Right hindlimb (tissue), 1 donor: ENCODE measurements at places on chromosomes 3 and 15.

GRCh38 chr3:49497606-49498005 is 27.5 kb downstream of the DAG1 start:
- no peak for DNase-seq

GRCh38 chr15:98923579-98923978 is 84.0 kb downstream of the PGPEP1L start:
- no peak for DNase-seq

DNA sequence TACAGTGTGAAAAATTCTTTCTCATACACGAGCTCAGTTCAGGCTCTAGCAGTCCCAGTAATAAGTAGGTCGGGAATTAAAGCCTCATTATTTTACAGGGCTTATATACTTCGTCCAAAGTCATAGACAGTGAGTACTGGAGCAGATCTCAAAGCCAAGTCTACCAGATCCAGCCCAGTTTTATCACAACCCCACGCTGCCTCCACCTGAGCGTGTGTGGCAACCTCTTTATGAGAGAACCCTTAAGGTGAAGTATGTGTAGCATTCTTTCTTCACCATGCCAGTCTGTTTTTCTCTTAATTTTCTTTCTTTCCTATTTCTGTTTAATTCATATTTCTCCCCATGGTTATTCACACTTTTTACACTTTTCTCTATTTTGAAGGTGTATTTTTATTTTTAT is 574.6 kb upstream of the ARPP21 start:
- no peak for DNase-seq

DNA sequence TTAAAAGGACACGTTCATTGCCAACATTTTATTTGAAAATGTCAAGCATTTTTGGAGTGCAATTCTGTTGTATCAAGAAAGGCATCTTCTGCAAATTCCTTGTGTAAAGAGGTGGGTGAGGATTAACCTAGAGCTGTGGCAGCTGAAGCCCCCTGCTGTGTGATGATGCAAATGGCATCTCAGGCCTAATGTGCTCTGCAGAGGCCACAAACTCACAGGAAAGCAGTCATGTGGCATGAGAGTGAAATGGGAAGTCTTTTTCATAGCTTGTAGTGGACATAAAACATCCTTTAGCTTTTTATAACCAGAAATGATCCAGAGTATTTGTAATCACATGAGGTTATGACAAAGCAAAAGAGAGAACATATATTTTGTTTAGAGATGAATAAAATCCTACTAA is 6.4 kb downstream of the CADM2 start:
- no peak for DNase-seq

GRCh38 chr3:187188931-187189330 is 8.4 kb upstream of the RTP1 start:
- DNase-seq: no peak

DNA sequence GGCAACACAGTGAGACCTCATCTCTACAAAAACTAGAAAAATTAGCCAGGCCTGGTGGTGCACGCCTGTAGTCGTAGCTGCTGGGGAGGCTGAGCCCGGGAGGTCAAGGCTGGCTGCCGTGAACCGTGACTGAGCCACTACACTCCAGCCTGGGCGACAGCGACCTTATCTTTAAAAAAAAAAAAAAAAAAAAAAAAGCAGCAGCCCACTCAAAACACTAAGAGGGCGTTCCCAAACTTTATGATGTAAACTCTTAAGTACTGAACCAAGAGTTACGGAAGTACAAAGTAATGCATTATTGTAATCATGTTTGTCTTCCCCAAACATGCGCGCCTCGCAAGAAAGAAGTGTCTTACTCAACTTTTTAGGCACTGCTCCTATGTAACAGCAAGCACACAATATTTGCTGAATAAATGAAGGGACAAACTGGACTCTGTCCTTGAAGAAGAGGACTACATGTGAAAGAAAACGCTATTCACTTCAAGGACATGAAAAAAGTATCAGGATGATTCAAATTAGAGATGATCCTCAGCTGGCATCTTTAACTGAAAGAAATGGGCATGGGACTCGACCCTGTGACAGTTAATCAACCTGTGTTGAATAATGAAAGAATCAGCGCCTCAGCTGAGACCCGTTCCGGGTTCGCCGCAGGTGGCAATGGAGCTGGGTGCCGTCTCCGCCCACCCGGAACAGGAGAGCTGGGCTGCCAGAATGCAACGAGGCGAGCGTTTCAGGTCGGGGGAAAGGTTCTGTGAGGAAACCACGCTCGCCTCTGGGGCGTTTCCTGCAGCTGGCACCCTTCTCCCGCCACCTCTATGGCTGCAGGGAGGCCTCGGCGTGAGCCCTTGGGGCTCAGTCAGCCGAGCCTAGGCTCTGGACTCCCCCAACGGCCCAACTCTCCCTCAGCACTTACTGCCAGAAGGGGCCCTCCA is 718 bp downstream of the SPG11 start:
- peak; percentile 68 for DNase-seq

- DNase-seq: no peak
These were observed 533.2 kb upstream of the GBE1 start for GRCh38 chr3:82294609-82295008.

DNA sequence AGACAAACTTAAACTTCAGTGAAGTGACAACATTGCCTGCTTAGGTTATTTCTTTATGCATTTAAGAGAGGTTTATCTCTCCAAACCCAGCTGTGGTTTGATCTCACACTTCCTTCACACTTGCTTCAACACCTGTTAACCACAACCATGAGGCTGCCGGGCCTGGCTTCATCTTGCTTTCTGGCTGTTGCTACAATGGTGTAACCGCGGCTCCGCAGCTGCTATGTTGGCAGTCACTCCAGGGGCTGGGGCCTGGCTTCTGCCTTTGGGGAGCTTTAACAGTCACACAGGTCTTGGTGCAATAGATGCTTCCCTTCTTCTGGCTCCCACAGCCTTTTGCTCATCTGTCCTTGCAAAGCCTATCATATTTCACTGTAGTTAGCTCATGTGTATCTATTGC is 72.9 kb upstream of the MNS1 start:
- peak; percentile 84 for DNase-seq

GRCh38 chr3:111539351-111540331 is 2.4 kb upstream of the CD96 start:
- peak; percentile 56 for DNase-seq

DNA sequence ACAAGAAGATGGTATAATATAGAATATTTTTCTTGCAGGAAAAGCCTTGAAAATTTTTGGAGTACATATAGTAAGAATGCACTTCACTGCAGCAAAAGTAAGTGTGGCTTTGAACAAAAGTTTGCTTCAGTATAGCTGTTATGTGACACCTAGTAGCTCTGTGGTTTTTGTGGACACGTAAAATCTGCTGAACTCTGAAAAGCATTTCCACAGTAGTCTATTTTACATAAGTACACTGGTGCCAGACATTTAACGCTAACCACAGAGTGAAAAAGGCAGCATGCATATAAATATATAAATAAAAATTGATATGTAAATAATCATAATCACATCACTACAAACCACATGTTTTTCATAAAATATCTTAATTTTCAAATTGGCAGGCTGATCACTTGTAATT is 39.8 kb downstream of the CGGBP1 start:
- no peak for DNase-seq

DNA sequence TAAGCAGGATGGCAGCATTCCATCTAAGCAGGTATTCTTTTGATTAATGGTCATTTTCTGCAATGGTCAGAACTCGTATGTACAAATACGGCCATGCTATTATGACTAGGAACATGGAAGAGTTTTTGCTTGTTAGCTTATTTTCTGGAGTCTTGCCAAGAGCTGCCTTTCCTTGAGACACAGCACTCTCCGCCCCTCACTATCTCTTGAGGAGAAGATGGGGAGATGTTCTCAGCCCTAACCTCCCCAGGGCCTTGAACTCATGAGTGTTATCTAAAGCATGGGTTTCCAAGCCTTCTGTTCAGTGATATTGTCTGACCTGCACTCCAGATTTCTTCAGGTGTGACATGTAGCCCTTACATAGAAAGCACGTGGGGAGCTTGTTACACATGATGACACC is 65.9 kb upstream of the ACTC1 start:
- DNase-seq: no peak

- DNase-seq: no peak
These were observed 604 bp upstream of the MED12L start for GRCh38 chr3:151084893-151085226.

DNA sequence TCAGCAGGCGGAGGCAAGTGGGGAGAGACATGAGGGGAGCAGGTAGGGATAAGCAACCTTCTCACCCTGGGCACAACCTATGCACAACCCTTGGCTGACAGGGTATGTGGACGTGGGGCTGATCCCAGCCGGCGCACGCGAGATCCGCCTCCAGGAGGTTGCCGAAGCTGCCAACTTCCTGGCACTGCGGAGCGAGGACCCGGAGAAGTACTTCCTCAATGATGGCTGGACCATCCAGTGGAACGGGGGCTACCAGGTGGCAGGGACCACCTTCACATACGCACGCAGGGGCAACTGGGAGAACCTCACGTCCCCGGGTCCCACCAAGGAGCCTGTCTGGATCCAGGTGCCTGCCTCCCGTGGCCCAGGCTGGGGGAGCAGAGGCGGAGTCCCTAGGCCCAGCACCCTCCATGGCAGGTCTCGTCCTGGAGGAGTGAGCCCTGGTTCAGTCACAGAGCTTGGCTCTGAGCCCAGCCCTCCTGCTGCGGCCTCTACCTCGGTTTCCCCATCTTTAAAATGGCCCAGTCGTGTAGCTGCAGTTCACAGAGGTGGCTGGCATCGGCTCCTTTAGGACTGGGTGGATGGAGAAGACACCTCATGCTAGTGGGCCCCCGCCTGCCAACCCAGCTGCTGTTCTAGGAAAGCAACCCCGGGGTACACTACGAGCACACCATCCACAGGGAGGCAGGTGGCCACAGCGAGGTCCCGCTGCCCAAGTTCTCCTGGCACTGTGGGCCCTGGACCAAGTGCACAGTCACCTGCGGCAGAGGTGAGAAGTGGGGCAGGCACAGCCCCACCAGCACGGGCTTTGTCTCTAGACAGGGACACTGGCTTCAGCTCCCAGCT is 96.0 kb downstream of the TBC1D2B start:
- no peak for DNase-seq

- DNase-seq: no peak
These were observed 33.6 kb upstream of the LRRN1 start for GRCh38 chr3:3765661-3766060.

- no peak for DNase-seq
These were observed 100.8 kb upstream of the UMPS start for GRCh38 chr3:124629497-124629896.

DNA sequence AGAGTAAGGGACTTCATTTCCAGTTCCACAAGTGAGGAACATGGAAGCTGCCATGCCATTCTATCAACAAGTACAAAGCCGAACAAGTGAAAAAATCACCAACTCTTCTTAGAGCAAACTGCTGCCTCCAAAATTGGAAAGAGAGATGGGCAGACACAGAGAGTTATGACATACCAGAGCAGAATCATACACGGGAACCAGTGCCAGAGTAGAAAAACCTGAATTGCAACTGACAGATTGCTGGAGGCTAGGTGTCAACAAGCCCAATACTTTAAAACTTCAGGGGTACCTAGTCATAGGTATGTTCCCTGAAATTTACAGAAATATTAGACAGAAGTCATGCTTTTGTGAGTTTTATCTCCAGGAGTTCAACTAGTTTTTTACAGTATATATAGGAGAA is 62.0 kb downstream of the TTBK2 start:
- no peak for DNase-seq

DNA sequence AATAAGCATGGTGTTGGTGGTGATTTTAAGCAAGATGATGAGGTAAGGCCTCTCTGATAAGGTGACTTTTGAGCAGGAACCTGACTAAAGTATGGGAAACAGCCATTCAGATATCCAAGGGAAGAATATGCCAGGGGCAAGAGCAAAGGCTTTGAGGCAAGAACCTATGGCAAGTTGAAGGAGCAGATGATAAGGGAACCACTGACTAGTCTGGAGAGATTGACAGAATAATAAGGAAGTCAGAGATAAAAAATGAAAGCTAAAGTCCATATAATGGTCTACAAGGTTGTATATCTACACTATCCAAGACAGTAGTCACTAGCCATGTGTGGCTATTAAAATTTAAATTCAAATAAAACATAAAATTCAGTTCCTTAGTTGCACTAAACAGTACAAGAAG is 2.5 kb upstream of the C3orf38 start:
- no peak for DNase-seq

GRCh38 chr3:191340966-191341365 is 10.6 kb upstream of the UTS2B start:
- DNase-seq: no peak
